Muscle of arm (tissue), 14 donors: ENCODE measurements at places on chromosomes 7 and 10.

GRCh38 chr10:92846854-92847201, 1.5 kb upstream of the EXOC6 start:
- DNase-seq = no peak

- DNase-seq = no peak
These were observed 175.8 kb downstream of the TRIL start for GRCh38 chr7:28782362-28782761.

DNA sequence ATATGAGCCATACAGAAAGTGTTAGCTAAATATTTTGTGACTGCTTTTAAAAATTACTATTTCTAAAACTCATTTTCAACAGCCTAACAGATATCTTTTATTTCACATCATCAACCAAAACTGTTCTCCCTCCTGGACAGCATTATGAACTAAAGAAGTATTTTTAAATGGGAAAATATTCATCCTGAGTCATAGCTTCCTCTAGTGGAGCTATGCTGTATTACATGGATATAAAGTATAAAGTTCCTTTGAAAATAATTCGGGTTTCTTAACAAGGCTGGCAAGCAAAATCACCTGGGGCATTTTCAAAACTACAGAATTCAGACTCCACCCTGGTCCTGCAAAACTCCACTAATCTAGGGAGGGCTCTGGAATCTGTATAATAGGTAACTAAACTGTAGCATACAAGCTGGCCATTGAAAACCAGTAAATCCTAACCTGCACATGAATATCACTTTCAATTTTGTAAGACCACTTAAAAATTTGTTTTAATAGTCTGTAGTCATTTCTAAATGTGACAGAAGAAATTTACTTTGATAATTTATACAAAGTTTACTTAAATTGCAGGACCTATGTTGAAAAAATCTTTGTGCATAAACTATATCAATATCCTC, 53.5 kb downstream of the SCIN start:
- no peak for DNase-seq

GRCh38 chr10:31484431-31485135, 165.6 kb downstream of the ZEB1 start:
- no peak for DNase-seq

GRCh38 chr7:102404005-102404861, 8.1 kb downstream of the PRKRIP1 start:
- DNase-seq = no peak

DNA sequence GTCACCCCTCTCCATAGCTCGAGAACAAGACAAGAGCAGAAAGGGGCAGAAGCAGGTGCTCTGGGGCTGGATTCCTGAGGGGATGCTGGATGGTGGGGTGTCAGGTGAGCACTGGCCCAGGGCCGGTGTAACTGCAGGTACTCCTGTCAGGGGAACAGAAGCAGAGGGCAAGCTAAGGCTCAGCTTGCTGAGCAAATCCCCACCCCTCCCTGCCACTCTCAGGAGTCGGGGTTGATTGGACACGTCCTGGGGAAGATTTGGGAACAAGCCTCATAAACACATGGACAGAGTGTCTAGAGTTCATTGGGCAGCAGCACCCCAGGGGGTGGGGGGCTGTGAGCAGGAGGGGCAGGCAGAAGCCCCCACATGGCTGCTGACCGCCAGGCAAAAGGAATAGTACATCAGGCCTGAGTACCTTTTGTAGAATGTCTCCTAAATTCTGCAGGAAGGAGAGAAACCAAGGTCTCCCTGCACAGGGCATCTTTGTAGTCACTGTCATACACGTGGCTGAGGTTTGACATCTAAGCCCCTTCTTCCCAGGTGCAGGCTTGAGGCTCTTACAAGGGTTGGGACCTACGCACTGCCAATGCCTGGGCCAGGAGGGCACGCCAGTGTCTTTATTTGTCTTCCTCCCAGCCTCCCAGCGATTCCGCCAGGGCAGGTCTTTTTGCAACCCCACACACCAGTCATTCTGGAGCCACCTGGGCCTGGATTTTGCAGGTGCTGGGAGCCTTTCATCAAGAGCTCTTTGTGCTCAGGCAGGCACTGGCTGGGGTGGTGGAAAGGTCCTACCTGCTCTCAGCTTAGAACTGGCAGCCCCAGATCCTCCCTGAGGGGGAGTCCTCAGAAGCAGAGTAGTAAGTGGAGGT, 2.8 kb downstream of the CALML3 start:
- no peak for DNase-seq

GRCh38 chr10:11036424-11037011, 18.8 kb downstream of the CELF2 start:
- no peak for DNase-seq

- DNase-seq = no peak
These were observed 33.5 kb upstream of the PRSS37 start for GRCh38 chr7:141874787-141875186.

GRCh38 chr7:73876973-73877372, 16.0 kb downstream of the TMEM270 start:
- no peak for DNase-seq

DNA sequence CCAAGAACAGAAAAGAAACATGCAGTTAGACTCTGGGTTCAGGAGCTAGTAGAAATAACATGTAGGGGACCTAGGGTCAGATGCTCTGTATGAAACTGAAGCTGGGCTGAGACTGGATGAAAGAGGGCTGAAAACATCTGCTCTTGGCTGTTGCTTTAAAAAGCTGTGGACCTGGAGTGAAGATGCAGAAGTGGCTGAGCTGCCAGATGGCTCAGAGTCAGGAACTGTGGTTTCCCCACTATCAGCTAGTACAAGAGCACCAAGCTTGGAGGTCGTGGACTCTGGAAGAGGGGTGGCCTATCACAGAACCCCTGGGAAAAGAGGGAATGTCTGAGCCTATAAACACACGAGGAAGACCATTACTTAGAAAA, 5.9 kb downstream of the ADK start:
- DNase-seq = no peak

GRCh38 chr7:87159538-87159937, 7.3 kb downstream of the DMTF1 start:
- DNase-seq = no peak

DNA sequence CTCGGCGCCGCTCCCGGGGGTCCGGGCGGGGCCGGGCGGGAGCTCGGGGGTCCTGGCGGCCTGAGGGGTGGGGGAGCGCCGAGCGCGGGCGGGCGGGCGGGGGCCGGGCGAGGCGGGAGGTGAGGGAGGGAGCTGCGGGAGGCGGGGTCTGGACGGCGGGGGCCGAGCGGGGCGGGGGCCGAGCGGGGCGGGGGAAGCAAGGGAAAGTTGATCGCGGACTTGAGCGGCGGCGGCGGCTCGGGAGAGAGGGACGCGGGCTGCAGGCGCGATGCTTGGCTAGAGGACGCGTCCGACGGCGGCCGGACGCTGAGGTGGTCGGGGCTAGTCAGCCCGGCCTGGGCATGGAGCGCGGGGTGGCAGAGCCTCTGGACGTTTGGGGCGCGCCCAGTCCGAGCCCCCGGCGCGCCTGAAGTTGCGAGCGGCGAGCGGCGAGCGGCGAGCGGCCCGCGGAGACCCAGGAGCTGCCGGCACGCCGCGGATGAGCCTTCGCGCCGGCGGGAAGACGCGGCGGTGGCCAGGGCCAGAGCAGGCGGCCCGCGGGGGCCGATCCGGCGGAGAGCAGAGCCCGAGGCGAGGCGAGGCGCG, at the start of gene CDH23:
Gene CDH23 (plus strand): TSS at position 210 of the 585 bp plus-strand sequence. CDS start 42,912 bp downstream, outside the sequence.
- no peak for DNase-seq

- DNase-seq = no peak
These were observed 75.8 kb upstream of the PAX2 start for GRCh38 chr10:100669616-100670015.

DNA sequence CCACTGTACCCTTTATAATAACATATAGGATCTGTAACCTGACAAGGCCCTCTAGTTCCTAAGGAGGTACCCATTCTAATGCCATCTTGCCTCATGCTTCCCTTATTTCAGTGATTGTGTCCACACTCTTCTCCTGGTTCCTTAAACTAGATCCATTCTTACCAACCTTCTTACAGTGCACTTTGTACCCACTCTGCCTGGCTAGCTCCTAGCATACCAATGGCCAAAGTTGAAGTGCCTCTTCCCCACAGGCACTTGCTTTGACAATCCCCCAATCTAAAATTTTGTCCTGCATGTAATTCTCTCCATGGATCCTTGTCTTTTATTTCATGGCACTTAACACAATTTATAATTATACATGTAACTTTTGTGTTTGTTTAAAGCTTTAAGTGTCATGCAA, 40.9 kb downstream of the CCDC71L start:
- no peak for DNase-seq

DNA sequence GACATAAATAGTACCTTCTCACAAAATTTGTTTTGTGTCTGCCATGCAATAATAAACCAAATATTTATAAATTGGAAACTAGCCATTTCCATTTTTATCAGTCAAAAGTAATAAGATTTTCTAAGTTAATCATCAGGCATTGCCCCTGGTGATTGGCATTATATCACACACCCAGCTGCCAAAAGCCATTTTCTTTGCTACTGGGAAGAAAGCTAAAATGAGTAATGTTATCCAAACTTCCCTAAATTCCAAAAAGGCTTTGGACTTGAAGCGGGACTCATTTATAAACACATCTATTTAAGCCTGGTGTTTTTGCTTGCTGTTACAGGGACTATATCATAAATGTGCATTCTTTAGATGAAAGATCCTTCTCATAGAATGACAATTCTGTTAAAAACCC, 86.0 kb downstream of the AKR1D1 start:
- no peak for DNase-seq

DNA sequence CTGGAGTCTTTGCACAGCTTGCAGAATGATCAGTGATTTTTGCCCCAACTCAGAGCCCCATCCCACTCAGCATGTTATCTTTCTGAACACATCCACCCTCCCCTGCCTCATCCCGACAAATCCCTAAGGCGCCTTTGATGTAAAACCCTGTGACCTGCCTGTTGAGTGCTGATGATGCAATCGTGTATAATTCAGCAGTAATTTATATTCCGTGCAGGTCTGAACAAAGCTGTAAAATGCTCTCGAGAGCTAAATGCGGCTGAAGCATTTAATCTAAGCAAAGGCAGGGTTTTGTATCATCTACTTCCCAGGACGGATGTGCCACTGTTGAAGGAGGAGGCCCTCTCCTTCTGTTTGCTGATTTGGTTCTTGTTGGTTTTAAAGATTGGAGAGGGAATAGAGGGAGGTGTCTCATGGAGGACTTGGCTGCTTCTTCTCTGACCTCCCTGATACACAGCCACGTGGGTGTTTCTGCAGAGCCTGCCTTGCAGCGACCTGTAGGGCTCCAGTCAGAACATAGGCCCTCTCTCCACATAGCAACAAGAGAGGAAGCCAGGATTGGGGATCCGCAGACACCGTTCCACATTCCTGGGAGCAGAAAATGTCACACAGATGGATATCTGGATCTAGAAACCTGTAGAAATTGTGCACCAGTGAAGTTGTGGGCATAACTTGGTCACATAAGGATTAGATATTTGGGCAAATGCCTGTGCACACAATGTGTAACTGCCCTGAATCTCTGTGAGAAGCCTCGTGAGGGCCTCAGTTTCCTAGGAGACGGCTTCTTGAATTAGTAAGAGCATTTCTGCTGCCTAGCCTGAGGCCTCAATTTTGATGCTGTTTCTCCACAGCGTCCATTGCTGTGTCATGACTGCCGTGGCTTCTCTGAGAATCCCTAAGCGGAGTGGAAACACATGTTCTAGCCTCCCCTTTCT, 90.2 kb upstream of the AGK start:
- peak; percentile 9 for DNase-seq

DNA sequence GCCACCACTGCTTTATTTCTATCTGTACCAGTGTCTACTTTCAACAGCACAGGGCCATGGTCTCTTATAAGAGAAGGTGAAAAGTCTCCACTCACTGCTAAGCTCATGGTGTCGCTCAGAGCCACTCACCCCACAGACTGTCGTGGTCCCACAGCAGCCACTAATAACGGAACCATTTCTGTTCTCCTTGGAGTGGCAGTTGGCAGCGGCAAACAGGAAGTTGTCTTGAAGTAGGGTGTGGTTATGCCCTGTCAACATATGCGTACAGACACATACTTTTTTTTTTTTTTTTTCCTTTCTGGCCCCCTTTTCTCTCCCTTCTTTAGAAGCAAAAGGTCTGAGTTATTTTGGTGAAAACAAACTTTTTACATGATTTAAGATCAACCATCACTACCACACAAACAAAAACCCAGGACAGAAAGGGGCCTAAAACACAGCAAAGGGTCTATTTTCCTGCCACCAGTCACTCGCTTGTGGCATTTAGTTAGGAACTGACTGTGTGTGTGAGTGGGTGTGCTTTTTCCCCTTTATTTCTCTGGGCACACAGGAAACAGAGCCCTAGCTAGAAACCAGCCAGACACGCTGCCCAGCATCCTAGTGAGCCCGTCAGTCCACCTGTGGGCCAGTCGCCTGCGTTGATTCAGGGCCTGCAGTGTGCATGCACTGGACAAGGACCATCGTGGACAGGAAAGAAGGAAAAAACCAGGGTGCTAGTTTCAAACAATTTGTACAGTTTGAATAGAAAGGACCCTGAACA, 96.7 kb upstream of the EFCAB10 start:
- no peak for DNase-seq

DNA sequence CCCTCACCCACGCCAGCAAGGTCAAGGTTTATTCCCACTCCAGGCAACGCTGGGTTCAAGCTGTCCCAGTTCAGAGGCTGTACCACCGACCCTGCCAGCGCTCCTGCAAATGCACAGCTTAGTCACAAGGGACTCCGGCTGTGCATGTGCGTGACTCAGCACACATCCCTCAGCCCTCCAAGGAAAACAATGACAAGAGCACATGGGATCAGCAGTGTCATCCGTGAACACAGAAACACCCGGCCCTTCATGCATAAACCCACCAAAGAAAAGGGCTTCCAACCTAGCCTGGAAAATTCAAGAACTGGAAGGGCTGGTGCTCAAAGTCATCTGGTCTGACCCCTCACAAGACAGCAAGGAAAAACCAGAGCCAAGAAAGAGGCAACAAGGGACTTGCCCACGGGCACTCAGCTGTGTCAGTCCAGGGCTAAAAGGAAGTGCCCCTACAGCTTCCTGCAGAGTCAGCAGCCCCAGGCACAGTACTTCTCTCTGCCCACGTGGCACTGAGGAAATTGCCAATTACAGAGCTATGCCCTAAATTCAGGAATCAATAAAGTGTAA, 106.1 kb downstream of the KCNMA1 start:
- no peak for DNase-seq

GRCh38 chr7:51223505-51223904, 93.1 kb downstream of the COBL start:
- DNase-seq = no peak

DNA sequence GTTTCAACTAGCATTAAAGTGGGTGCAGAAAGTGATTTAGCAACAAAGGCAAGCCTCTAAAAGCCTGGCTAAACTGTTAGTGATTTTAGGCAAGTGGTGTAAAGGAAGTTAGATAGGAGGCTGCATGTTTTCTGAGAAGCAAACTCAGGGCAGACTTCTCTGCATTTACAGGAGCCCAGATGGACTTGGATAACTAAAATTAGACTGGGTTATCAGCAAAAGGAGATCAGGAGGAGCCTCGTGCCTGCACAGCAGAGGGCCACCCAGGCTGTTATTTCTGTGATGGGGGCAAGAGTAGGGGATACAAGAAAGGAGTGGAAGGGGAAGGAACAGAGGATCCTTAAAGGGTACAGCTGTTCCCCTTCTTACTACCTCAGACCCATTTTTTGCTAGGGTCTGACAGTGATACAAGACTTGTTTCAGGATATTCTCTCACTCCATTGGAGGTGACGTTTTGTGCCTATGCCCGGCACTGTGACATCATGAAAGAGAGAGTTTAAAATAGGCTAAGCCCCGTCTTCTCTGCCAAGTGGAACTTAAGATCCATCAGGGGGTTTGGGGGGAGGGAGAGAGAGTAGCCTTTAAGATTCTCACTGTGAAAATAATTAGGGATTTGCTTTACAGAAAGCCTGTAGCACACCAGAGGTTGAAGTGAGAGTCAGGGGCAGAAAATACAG, 49.6 kb upstream of the PDCD4 start:
- no peak for DNase-seq

GRCh38 chr10:3201796-3202195, 29.2 kb upstream of the PITRM1 start:
- DNase-seq = no peak
